ENCODE measurements at places on chromosomes 3 and 15. TPM values are rescaled to one million over a fixed set of nuclear protein-coding genes. Genes with fewer than 3 reads are reported as not detected.

DNA sequence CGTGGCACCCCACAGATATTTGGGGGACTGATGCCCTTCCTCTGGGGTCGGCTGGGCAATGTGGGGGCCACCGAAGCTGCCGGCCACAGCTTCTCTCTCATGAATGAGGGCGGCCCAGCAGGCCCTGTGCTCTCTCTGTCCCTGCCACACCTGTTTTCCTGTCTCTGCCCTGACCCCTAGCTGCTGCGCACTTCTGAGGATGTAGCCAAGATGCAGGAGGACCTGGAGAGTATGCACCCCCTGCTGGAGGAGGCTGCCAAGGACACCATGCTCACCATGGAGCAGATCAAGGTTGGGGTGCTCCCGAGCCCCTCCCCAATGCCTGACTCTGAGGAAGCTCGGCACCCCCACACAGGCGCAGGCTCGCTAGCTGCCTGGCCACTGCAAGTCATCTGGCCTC lies 59.7 kb downstream of the SEMA3G start:
- no peaks in the 10 kb centered on the region for H3K36me3 ChIP-seq
- no peaks in the 10 kb centered on the region for H3K27me3 ChIP-seq
- H3K4me1 ChIP-seq, result no peaks in the 10 kb centered on the region
- no peak for DNase-seq
- H3K27ac ChIP-seq, result no peak overlapping the region

DNA sequence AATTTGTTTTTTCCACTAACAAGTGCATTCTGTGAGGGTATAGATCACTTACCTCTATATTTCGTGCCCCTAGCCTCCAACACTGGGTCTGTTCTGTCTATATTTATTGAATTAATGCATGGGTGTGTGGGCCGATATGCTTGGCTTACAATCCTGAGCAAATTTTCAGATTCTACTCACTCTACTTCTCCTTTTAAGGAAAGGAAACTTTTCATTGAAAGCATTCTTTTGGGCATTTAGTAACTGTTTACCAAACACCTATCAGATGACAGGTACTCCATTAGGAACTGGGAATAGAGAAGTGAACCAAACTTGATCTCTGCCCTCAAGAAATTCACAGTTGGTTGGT lies 60.5 kb downstream of the TLE3 start:
- no peaks in the 10 kb centered on the region for H3K4me1 ChIP-seq
- H3K27ac ChIP-seq, result no peak overlapping the region
- H3K27me3 ChIP-seq, result peaks cover 12% of the 10 kb centered on the region
- no peak for DNase-seq
- no peaks in the 10 kb centered on the region for H3K36me3 ChIP-seq

UNC45A gene
- total RNA-seq, result 75.7 TPM

- H3K27ac ChIP-seq, result no peak overlapping the region
- no peak for DNase-seq
- H3K4me1 ChIP-seq, result no peaks in the 10 kb centered on the region
- no peak overlapping the region for H3K4me3 ChIP-seq
- peaks cover 12% of the 10 kb centered on the region for H3K27me3 ChIP-seq
- no peaks in the 10 kb centered on the region for H3K36me3 ChIP-seq
These were observed 101.0 kb downstream of the MYLK start for GRCh38 chr3:123783050-123783689.
